G401 (cell line): ENCODE measurements at places on chromosomes 12 and 14. TPM values are rescaled to one million over a fixed set of nuclear protein-coding genes. Genes with fewer than 3 reads are reported as not detected.

The KICS2 gene
- total RNA-seq = 1.9 and 9.6 TPM in 2 replicates

DNA sequence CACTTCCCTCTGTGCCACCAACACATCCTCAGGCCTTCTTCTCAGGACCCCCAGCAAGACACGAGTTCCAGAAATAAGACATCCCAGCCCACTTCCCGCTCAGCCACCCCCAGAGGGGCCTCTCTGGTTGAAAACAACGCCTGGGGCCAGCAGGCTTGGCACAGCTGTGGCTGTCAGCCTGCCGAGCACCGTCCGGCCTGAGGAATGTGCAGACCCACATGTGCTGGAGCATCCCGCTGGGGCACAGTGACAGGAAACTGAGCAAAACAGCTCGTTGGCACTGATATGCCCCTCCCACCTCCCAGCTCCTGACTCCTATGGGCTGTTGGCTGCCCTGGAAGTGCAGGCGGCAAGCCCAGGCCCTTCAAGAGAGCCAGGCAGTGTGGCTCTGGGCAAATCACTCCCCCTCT is 1.4 kb downstream of the SYNE3 start:
- DNase-seq = peak; percentile 29

The AICDA gene
- total RNA-seq = not detected in 2 replicates

The VAMP1 gene
- total RNA-seq = 7.6 and 9.3 TPM in 2 replicates

- no peak for DNase-seq
Observed at GRCh38 chr12:116126610-116127009, 150.9 kb downstream of the MED13L start.

DNA sequence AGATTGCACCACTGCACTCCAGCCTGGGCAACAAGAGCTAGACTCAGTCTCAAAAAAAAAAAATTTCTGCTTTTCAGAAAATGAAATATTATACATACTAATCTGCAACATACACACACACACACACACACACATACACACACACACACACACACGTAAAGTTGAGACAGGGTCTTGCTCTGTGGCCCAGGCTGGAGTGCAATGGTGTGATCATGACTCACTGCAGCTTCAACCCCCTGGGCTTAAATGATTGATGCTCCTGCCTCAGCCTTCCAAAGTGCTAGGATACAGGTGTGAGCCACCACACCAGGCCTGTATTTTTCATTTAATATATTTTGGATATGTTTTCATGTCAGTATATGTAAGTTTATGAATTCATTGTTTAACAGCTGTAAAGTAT is 18.8 kb upstream of the WDR20 start:
- DNase-seq = no peak

DNA sequence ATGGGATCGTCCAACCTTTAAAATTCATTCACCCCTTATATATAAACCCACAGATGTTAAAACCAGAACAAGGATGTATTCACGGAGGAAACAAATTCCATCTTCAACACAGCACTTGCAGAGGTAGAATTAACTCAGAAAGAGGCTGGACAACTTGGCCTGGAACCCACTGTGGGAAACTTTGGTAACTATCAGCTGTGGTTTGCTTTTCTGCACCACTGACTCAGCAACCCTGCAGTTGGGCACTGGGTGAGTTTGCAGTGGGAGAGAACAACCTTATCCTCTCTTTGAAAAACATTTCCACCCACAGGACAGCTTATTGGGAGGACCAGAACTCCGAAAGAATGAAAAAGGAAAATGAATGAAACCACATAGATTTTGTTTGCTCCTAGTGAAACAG is 66.3 kb downstream of the ZNF664 start:
- no peak for DNase-seq

GRCh38 chr12:67018105-67018504 is 251.1 kb upstream of the CAND1 start:
- no peak for DNase-seq

- DNase-seq = no peak
Observed at GRCh38 chr12:120376009-120376408, 7.0 kb upstream of the MSI1 start.

The NELL2 gene
- not detected in 2 replicates for total RNA-seq

GRCh38 chr12:102567031-102567985 is 86.9 kb upstream of the IGF1 start:
- no peak for DNase-seq

GRCh38 chr12:15679151-15679550 is 110.0 kb downstream of the EPS8 start:
- DNase-seq = no peak

GRCh38 chr12:121705514-121705913 is 7.0 kb upstream of the TMEM120B start:
- no peak for DNase-seq

The RNFT2 gene
- 5.3 and 7.8 TPM in 2 replicates for total RNA-seq

- no peak for DNase-seq
Observed at GRCh38 chr14:39055786-39056474, 47.1 kb downstream of the SEC23A start.

The CEBPE gene
- not detected in 2 replicates for total RNA-seq

GRCh38 chr12:89947437-89948270 is 239.0 kb upstream of the ATP2B1 start:
- DNase-seq = no peak

The ZBTB25 gene
- 1.2 and 3.1 TPM in 2 replicates for total RNA-seq

- DNase-seq = no peak
Observed at GRCh38 chr12:123854232-123854631, 92.1 kb downstream of the DNAH10 start.

DNA sequence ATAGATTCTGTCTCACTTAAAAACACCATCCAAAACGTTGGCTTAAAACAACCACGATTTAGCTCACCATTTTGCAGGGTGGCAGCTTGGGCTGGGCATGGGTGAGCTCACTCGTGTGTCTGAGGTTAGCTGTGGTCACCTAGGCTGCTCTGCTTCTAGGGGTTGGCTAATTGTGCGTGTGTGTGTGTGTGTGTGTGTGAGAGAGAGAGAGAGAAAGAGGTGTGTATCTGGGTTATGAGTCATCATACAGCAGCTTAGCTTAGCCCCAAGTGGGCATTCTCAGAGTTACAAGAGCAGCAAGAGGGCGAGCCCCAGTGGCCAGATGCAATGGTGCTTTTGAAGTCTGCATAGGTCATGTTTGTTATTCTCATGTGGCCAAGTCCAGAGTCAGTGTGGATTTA is 6.0 kb downstream of the FBXW8 start:
- DNase-seq = no peak

GRCh38 chr14:98966475-98967162 is 305.4 kb downstream of the BCL11B start:
- DNase-seq = no peak

The ABCD2 gene
- not detected in 2 replicates for total RNA-seq

- peak; percentile 80 for DNase-seq
Observed at GRCh38 chr12:112418608-112419296, at the start of gene PTPN11. Gene PTPN11, plus strand, starts transcription at chr12:112418947. Its CDS starts 165 bp downstream, at chr12:112419112.

The ARL6IP4 gene
- total RNA-seq = 315 and 347 TPM in 2 replicates

GRCh38 chr12:25518512-25518911 is 34.6 kb downstream of the LMNTD1 start:
- DNase-seq = no peak

DNA sequence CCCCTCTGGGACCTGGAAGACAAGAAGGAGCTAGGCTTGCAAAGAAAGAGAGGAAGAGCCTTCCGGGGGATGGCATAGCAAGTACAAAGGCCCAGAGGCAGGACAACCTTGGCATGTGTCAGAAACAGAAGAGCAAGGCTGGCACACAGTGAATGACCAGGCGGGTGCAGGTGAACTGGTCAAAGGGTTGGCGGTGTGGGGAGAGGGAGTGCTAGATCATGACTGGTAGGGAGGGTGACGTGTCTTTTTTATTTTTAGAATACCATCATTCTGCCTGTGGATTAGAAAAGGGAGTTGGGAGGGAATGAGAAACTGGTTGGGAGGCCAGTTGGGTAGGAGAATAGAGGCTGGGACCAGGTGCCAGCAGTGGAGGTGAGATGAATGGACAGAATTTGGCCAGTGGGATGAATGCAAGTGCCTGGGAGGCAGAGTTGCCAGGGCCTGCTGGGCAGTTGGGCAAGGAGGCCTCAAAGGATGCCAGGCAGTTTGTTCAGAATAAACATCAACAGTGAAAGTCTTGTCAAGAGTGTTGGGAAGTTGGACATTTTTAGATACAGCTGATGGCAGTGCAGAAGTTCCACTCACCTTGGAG is 168.3 kb downstream of the CACNA1C start:
- peak; percentile 91 for DNase-seq

- DNase-seq = no peak
Observed at GRCh38 chr12:26118308-26118707, 6.5 kb downstream of the BHLHE41 start.

DNA sequence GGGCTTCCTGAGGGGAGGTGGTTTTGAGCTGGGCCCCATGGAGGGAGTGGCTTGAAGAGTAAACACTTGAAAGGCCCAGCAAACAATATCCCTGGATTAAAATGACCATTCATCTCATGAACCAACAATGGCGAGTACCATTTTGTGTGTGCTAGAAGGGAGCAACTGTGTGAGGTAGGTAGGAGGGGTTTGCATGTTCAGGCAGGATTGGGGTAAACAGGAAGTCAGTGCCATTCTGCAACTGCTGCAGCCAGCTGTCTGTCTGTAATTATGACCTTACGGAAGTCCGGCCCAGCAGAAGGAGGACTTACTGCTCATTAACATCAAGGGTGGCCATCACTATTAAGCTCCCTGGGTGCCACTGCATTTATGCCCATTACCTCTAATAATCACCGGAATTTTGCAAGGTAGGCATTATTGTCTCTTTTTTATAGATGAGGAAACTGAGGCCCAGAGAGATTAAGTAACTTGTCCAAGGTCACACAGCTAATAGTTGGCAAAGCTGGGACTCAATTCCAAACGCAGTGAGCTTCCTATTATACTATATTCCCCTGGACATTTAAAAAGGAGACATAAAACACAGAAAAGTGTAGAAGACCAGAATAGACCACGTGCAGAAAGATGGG is 16.6 kb upstream of the IFI27L2 start:
- no peak for DNase-seq

The DDX11 gene
- 54.7 and 58.6 TPM in 2 replicates for total RNA-seq

GRCh38 chr14:70773182-70773862 is 36.0 kb downstream of the MAP3K9 start:
- DNase-seq = no peak

The MYF6 gene
- total RNA-seq = not detected in 2 replicates

The TRPV4 gene
- not detected in 2 replicates for total RNA-seq

The CCDC177 gene
- total RNA-seq = 0.75 TPM in 1 of 2 replicates, not detected in the other

DNA sequence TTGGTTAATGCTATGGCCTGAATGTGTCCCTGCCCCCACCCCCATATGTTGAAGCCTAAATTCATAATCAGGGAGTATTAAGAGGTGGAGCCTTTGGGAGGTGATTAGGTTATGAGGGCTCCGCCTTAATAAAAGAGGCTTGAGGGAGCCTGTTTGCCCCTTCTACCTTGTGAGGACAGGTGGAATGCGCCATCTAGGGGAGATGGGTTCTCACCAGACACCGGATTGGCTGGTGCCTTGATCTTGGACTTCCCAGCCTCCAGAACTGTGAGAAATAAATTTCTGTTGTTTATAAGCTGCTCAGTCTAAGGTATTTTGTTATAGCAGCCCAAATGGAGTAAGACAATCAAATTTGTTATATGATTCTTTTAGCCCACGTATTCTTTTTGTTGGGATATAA is 148.3 kb downstream of the PTCSC3 start:
- no peak for DNase-seq

GRCh38 chr12:6110006-6110405 is 14.5 kb downstream of the VWF start:
- DNase-seq = no peak

The IRAK4 gene
- total RNA-seq = 9.2 and 10.8 TPM in 2 replicates

The RFX4 gene
- total RNA-seq = not detected in 2 replicates

GRCh38 chr12:23847857-23848256 is 101.6 kb downstream of the SOX5 start:
- DNase-seq = no peak

GRCh38 chr12:22641353-22642053 is 16.5 kb downstream of the ETNK1 start:
- DNase-seq = no peak

DNA sequence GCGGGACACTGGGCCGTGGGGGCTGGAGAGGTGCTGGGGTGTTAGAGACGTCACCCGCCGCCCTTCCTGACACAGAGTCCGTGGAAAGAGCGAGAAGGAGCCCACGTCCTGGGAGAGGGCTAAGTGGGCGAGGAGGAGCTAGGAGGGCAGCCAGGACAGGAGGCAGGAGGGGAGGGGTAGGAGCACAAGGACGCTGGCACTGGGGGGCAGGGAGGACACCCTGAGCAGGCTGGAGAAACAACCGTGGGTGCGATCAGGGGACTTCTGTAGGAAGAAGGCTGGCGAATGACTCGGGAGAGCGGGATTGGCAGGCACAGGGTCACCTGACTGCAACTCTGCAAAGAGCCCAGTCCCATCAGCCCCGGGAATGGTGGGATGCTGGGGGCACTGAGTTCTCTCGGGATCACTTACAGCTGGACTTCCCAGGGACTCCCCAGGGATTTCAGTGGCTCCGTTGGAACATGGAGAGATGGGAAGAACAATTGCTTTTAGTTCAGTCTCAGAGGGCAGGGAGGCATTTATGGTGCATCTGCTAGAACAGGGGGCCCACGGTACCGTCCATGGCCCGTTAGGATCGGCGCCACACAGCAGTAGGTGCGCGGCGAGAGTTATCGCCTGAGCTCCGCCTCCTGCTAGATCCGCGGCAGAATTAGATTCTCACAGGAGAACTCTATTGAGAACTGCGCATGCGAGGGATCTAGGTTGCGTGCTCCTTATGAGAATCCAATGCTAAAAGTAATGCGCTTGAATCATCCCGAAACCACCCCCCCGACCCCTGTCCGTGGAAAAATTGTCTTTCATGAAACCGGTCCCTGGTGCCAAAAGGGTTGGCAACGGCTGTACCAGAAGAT is 24.3 kb downstream of the UBR7 start:
- DNase-seq = peak; percentile 46

- no peak for DNase-seq
Observed at GRCh38 chr12:12214635-12215131, 52.2 kb downstream of the LRP6 start.

GRCh38 chr14:45247427-45247826 is 5.6 kb downstream of the MIS18BP1 start:
- no peak for DNase-seq

DNA sequence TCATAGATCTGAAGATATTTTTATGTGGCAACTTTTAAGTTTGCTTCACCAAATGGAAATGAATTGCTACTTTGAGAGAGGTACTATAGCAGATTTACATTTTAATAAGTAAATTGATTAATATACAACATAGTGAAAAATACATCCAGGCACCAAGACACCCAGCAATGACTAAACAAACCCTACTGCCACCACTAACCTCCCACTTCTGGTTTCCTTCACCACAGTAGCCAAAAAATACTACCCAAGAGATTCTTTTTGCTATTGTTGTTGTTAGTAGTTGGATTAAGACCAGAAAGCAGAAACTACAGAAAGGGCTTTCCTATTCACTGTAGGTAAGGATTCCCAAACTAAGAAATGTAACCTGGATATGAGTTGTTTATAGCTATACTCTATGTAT is 54.1 kb downstream of the COCH start:
- no peak for DNase-seq

GRCh38 chr12:694734-695503 is 31.7 kb upstream of the NINJ2 start:
- no peak for DNase-seq

DNA sequence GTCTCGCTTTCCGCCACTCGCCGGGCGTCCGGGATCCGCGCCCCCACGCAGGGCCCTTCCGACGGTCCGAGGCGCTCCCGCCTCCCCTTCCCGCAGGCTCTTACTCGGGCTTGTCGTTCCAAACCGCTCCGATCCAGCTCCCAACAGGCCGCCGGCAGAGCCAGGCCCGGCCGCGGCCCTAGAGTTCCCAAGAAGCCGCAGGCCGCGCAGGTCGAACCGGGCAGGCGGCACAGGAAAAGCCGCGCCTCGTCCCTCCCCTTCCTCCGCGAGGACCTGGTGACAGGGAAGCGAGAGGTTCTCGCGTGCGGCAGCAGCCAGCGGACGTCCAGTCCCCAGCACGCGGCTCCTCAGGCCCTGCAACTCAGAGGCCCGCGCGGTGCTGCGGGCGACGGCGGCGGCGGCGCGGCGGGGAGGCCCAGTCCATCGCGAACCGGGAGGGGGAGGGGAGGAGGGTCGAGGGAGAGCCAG is 272 bp downstream of the HECTD1 start:
- DNase-seq = no peak
